ENCODE measurements at places on chromosomes 13 and 19.

- DNase-seq = no peak
Measured at GRCh38 chr19:49390929-49391359, 2.9 kb downstream of the KASH5 start.

GRCh38 chr13:112928972-112929782, 39.8 kb upstream of the MCF2L start:
- DNase-seq = no peak

DNA sequence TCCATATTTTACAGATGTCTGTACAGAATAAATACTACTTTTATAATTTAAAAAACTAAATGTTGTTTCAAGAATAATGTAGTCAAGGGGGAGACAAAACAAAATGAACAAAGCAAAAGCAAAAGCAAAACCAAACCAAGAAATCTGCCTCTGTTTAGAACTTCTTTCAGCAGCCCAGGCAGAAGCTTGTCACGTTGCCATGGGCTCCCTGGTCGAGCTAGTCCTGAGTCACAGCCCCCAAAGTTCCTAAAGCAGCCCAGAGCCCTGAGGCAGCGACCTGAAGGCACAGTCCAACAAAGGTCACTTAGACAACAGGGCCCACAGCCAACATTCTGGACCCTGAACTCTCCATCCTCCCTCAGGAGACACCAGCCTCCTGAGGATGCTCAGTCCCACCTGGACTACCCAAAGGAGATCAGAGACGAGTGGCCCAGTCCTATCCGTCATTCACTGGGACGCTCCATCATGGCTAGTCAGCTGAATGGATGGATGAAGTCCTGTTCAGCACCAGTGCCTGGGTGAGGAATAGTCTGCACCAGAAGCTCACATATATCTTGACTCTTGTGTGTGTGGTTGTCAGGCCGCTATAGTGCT, 41.7 kb downstream of the SIAH3 start:
- no peak for DNase-seq

DNA sequence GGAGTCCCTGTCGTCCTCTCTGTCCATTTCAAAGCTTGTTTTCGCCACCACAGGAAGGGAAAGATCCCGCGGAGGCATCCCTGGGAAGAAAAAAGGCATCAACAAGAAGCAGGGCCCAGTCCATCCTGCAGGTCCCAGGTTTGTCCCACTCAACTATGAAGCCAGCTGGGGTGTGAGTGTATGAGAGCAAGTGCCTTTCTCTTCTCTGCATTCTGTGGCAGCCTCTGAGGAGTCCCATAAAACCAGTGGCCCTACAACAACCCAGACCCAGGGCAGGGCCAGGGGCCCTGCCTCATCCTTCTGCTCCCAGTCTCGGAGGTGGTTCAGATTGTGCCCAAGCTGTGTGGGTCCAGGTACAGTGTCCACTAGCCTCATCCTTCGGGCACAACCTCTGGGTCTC, 18.9 kb downstream of the PEG3 start:
- no peak for DNase-seq

DNA sequence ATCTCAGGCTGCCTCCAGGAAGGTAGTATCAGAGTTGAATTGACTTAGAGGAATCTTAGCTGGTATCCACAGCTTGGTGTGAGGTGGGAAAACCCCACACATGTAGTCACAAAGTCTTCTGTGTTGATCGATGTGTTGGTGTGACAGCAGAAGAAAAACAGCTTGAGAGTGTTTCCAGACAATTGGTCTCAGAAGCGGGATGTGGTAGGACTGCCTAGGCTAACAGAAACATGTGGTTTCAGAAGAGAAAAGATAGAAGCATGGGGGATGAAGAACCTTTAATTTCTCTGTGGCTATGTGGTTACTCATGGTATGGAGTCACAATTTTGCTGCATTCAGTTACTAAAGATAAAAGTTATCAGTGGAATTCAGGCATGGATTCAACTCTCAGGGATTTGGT, 134.7 kb upstream of the SLITRK5 start:
- DNase-seq = no peak

DNA sequence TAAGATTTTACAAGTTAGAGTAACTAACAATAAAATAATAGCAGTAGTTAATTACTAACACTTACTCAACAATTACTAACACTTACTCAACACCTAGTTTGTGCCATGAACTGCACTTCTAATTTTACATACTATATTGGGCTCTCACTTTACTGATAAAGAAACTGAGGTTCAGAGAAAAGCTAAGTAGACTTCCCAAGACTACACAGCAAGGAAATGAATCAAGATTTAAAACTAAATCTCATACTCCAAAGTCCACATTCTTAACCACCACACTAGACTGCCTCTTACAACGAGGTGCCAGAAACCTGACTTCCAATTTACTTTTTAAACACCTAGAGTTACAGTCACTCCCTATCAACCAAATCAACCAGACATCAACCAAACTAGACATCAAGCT, 25.1 kb downstream of the RBM26 start:
- no peak for DNase-seq

- DNase-seq = no peak
Measured at GRCh38 chr13:40197049-40197448, 469.4 kb downstream of the FOXO1 start.

All from iPS-NIHi11 (cell line).